Fibroblast of upper back skin (primary cell): ENCODE measurements at places on chromosomes 6 and 20.
A peak's percentile ranks its signal among the peaks of the same experiment; 100 is the strongest.

DNA sequence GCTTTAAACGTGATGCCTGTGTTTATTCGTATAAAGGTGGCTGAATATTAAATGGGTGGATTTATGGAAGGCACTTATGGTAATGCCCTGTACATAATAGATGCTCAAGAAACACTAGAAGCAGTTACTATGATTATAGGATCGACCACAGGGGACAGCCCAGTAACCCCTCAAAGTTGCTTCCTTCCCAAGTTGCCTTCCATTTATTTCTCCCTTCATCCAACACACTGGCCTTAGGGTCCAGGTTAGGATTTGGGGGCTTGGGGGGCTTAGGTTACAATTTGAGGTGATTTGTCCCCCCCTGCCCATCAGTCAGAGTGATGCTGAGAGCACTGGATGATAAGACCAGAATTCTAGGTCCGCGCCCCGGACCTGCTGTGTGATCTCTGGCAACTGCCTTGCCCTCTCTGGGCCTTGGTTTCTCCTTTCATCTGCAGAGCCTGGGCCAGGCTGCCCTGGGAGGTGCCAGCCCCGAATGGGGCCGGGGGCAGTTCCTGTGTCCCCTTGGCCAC, 101.5 kb downstream of the CEBPB start:
- DNase-seq = no peak

GRCh38 chr6:170583756-170584180, 669 bp downstream of the PDCD2 start:
- DNase-seq = no peak

DNA sequence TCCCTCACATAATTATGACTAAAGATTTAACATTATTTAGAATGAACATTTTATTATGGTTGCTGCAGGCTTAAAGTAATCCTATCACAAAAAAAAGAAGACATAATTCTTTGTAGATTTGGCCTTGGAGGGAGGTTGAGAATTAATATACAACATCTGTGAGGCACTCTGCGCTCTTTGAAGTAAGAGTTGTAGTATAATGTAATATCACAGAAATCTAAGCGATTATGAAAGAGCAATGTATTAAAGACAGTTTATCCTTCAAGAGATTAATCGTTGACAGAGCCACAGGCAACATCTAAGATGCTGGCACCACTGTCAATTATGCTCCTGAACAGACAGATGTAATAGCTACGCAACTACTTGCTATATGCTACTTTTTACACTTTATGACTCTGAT, 946.8 kb downstream of the GRIK2 start:
- DNase-seq = no peak

DNA sequence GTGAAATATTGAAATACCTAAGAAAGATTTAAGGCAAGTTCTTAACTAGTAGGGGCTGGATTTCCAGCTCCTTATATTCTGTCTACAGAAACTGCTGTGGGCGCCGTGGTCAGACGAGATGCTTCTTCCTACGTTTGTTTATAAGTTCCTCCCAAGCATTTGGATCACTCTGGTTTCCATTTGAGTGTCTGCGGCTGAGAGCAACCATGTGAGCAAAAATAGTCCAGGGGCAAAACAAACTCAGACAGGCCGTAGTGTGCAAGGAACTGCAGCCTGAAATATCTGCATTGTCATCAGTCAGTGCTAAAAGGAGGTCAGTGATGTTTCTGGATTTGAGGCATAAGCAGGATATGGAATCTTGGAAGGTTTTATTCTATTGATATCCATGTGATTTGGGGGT, 485.9 kb upstream of the JAG1 start:
- DNase-seq = peak; percentile 72

GRCh38 chr6:116631379-116631990, 15.2 kb downstream of the RSPH4A start:
- no peak for DNase-seq

GRCh38 chr6:166862287-166862977, 93.9 kb downstream of the RNASET2 start:
- DNase-seq = no peak

DNA sequence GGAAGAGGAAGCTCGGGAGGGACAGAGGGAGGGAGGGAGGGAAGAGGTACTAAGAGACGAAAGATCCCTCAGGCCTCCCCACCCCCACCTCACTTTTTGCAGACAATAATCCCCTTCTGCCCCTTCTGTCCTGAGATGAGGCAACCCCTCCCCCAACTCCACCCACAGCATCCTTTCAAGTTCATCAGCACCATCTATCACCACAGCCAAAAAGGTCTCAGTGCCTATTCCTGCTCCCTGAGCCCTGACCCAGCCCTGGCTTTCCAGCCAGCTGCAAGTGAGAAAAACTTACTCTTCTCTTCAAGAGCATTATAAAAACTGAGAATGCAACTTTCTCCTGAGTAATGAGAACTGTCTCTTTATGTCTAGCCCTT, 133.2 kb upstream of the LRFN2 start:
- no peak for DNase-seq

- no peak for DNase-seq
These were observed 584.9 kb upstream of the PTCHD4 start for GRCh38 chr6:48695872-48696271.

GRCh38 chr6:4303638-4304037, 168.3 kb upstream of the ECI2 start:
- no peak for DNase-seq

DNA sequence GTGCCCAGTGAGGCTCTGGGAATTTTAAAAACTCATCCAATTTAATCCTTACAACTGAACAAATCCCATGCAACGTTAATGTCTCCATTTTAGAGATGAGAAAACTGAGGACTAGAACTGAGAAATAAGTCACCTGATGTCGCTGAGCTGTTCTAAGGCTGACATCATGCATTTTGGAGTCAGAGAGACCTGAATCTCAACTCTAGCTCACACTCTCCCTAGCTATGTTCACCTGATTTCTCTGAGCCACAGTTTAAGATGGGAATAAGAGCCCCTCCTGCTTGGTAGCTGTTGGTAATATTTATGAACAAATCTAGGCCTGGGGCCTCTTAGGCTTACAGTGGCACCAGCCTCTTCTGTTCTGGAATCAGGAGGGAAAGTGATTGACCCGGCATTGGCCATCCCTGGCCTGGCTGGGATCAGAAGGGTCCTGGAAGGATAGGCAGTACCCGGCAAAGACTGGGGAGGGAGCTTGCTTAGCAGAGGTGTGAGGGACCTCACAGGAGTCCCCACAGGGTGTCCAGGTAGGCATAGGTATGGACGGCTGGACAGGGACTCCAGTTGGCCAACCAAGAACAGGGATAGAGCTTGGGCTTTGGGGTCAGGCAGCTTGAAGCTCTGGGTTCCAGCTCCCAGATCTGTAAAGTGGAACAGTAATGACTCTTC, 18.8 kb upstream of the CSNK2A1 start:
- no peak for DNase-seq

- no peak for DNase-seq
These were observed 140.4 kb downstream of the OPRM1 start for GRCh38 chr6:154179434-154179833.

- DNase-seq = no peak
These were observed 485.7 kb upstream of the JARID2 start for GRCh38 chr6:14759976-14760672.

DNA sequence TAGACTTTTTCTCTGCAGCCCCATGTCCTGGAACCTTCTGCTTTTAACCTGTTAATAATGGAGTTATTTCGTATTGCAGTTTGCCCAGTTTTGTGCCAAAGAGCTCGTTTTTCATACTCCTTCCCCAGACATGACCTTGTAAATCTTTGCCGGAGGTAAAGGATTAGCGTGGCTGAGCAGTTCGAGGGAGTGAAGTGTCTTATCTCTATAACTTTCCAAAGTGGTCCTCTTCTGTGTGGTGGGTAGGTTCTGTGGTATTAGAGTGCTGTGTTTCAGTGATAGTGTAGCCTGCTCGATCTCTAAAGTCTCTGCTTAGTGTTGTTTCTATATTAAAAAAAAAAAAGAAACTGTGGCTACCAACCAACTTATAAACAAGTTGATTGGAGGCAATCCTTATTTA, 67.5 kb downstream of the FARS2 start:
- DNase-seq = no peak

DNA sequence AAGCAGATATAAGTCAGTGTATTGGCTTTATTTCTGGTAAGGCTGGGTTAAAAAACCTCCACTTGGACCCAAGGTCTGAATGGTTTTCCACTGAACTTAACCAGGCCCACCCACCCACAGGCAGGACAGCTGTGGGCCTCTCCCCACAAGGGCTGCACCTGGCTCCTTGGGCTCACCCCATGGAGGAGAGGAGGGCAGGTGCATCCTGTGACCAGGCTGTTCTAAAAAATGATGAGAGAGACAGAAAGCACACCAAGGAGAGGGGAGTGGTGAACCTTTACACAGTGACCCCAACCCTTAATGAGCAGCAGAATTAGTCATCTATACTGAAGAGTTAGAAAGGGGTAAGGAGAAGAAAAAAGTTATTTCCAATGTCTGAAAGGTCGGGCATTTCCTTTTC, 34.5 kb upstream of the DUSP22 start:
- DNase-seq = no peak

- DNase-seq = peak; percentile 61
These were observed 61.9 kb upstream of the CITED2 start for GRCh38 chr6:139436200-139436956.

- DNase-seq = peak; percentile 38
These were observed 327.6 kb downstream of the NKAIN2 start for GRCh38 chr6:124131259-124131658.
